ENCODE measurements at places on chromosomes 4 and X.

GRCh38 chr4:65023883-65024670, 614.8 kb upstream of the TECRL start:
- no peak for DNase-seq

GRCh38 chrX:149819371-149819770, 37.6 kb downstream of the MAGEA9 start:
- no peak for DNase-seq

DNA sequence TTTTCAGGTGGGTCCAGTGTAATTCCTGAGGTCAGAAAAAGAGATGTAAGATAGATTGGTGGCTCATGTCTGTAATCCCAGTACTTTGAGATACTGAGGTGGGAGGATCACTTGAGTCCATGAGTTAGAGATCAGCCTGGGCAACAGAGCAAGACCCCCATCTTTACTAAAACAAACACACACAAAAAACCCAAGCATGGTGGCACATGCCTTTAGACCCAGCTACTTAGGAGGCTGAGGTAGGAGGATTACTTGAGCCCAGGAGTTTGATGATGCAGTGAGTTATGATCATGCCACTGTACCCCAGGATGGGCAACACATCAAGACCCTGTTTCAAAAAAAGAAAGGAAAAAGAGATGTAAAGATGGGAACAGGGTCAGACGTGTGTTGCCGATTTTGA, 857.4 kb upstream of the NDST4 start:
- DNase-seq = no peak

DNA sequence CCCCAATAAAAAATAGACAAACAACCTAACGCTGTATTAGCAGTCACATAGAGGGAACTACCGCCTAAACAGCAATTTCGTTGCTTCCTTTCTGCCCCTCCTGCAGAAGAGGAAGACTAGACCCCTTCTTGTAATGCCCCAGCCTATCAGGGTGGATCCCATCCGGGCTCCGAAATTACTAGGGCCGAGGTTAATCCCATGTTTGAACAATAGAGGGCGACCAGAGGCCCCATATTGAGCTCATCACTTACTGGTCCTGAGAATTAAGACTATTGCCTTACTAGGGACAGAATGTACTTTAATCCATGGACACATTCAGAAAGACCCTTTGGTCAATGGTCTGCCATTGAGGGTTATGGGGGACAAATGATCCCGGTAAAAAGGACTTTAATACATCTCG, 11.8 kb upstream of the ZNF630 start:
- peak; percentile 55 for DNase-seq
